ENCODE measurements at places on chromosomes 6 and 20.

GRCh38 chr6:125057392-125058246 lies 95.4 kb downstream of the RNF217 start:
- DNase-seq: no peak

- peak; percentile 62 for DNase-seq
Measured at GRCh38 chr6:158819213-158819976, at the start of gene EZR. Gene EZR, minus strand, starts transcription at chr6:158819368. Its CDS starts 1,275 bp downstream, at chr6:158818093.

DNA sequence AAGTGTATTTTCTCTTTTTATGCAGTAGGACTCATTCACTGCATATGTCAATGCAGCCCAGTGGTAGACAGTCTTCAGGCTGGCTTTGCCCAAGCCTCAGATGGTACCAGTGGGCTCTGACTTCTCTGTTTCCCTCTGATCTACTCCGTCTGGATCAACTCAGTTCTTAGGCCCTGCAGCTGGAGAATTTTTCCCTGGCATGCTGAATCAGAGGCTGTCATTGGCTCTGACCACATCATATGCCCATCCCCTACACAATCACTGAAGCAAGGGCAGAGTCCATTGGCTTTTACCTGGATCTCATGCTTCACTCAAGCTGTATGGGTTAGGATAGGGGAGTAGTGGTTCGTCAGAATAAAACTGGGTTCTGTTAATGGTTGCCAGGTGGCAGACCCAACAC lies 57.8 kb downstream of the KIZ start:
- DNase-seq: no peak

DNA sequence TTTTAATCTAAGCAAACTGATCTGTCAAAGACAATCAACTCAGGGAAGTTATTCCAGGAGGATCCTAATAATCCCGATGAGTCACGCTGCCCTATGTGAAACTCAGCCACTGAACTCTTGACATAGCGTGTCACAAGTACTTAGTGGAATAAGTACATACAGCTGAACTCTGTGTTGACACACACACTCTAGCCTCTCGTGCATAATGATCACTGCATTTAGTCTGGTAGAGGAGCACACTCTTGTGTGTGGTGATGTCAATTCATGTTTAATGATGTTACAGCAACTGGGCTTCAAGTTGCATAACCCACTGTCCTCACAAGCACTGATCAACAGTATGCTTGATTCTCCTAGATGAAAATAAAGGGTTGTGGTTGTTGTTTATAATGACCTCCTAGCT lies 148.3 kb downstream of the HACE1 start:
- DNase-seq: no peak

DNA sequence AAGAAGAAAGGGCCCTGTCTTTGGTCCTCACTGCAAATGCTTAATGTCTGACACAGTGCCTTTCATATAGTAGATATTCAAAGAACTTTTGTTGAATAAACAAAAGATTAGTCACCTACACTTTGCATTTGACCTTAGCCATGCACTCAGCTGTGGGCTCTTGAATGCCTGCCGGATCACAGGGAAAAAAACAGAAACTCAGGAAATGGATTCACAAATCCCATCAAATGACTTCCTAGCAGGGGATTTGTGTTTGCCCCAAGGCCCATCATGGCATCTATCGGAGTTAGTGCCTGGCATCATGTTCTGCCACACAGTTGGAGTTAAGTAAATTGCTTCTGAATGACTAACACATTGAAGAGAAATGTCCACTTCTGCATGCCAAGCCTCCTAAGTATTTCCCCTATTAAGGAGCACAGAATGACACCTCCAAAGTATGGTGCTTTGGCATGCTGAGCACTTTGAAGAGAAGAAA lies 72.3 kb upstream of the DST start:
- no peak for DNase-seq

GRCh38 chr20:35547329-35547728 lies 5.5 kb downstream of the ERGIC3 start:
- no peak for DNase-seq

DNA sequence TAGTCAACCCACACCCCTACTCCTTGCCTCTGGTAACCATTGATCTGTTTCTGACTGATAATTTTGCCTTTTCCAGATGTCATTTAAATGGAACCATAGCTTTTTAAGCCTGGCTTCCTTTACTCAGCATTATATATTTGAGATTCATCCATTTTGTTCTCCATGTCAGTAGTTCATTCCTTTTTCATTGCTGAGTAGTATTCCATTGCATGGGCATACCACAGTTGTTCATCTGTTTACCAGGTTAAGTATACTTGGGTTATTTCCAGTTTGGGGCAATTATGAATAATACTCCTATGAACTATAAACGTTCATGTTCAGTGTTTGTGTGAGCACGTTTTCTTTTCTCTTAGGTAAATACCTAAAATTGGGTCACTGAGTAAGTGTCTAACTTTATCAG lies 25.1 kb downstream of the FGD2 start:
- DNase-seq: no peak

GRCh38 chr20:60900618-60901017 lies 351.4 kb upstream of the CDH4 start:
- no peak for DNase-seq

- no peak for DNase-seq
Measured at GRCh38 chr6:77548190-77548589, 84.9 kb upstream of the HTR1B start.

DNA sequence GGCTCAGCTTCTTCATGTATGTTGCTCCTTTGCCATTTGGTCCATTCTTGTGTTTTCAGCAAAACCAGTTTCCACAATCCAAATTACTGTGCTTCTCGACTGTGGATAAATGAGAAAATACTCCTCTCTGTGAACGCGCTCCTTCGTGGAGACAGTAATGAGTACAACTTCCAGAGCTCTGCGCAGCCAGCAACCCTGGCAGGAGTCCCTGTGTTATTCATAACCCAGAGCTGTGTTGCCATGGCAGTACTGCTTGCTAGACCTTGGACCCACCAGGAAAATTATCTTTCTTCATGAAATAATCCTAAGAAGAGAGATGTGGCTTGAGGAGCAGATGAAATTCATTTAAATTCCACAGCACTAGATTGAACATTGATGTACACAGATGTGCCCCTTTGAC lies 73.7 kb downstream of the SLC22A3 start:
- DNase-seq: no peak

DNA sequence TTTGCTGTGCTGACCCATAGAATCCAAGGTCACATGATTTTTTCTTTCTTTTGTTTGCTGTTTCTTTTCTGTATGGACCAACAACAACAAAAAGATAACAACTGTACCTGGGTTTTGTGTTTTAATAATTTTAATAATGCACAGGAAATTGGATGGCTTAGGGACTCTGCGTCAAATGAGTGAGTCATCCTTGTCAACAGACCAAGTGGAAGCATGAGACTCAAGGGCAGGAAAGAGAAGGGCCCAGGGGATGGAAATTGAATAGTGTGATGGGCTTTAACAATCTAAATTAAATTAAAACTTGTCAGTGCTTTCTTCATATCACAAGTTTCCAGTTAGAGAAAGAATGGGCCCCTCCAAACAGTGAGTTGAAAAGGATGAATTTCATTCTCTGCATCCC lies 413.0 kb downstream of the PREX1 start:
- no peak for DNase-seq

- DNase-seq: no peak
Measured at GRCh38 chr6:6660339-6661045, 72.0 kb downstream of the LY86 start.

GRCh38 chr6:83461438-83461837 lies 30.6 kb upstream of the ME1 start:
- no peak for DNase-seq

DNA sequence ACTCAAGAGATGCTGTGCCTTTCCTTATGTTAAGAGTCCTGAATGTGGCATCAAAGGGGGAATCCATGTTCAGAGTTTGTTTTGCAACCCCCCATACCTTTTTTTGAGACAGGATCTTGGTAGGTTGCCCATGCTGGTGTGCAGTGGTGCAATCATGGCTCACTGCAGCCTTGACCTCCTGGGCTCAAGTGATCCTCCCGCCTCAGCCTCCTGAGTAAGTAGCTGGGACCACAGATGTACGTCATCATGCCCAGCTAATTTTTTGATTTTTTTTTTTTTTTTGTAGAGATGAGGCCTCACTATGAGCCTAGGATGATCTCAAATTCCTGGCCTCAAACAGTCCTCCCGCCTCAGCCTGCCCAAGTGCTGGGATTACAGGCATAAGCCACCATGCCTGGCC lies 16.5 kb downstream of the PTPRA start:
- no peak for DNase-seq

DNA sequence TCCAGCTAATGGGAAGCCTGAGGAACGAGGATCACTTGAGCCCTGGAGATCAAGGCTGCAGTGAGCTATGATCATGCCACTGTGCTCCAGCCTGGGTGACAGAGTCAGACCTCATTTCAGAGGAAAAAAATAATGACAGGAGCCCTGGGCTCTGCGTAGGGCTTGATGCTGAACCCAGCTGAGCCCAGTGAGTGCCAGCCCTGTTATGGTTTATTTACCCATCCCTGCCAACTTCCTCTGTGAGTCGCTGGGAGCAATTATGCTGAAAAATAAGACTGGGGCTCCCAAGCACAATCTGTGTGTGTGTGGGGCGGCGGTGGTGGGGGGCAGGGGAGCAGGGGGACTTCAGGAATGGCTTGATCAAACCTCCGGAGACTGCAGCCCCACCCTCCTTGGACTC lies 75.9 kb upstream of the PMEPA1 start:
- DNase-seq: no peak

GRCh38 chr6:145225500-145225899 lies 509.8 kb downstream of the EPM2A start:
- no peak for DNase-seq

GRCh38 chr6:6007366-6008088 lies 802 bp upstream of the NRN1 start:
- DNase-seq: no peak

- no peak for DNase-seq
Measured at GRCh38 chr20:46883892-46884291, 10.8 kb upstream of the EYA2 start.

DNA sequence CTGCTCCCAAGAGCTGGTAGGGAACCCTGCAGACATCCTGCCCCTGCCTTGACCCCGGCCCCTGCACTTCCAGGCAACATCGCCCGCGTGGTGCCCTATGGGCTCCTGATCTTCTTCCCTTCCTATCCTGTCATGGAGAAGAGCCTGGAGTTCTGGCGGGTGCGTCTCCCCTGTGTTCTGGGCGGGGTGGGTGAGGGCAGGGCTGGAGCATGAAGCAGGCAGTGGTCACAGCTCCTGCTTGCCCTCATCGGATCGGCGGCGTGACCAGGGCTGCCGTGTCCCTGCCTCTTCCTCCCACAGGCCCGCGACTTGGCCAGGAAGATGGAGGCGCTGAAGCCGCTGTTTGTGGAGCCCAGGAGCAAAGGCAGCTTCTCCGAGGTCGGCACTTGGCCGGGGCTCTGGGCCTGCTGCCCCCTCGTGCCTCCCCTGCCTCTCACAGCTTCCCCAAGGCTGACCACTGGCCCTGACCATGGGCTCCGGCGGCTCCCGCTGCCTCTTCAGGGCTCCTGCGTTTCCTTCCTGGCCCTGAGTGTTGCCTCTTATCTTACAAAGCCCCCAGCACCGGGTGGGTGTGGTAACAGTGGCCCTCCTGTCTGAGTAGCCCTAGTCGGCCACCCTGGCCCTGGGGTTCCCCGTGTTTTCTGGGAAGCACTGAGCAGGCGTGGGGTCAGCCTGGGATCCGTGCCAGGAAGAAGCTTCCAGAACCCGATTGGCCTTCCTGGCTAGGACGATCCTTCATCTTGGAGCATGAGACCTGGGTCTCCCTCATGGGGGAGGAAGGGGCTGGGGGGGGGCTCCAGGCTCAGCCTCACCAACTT lies 8.0 kb upstream of the TNFRSF6B start:
- no peak for DNase-seq

DNA sequence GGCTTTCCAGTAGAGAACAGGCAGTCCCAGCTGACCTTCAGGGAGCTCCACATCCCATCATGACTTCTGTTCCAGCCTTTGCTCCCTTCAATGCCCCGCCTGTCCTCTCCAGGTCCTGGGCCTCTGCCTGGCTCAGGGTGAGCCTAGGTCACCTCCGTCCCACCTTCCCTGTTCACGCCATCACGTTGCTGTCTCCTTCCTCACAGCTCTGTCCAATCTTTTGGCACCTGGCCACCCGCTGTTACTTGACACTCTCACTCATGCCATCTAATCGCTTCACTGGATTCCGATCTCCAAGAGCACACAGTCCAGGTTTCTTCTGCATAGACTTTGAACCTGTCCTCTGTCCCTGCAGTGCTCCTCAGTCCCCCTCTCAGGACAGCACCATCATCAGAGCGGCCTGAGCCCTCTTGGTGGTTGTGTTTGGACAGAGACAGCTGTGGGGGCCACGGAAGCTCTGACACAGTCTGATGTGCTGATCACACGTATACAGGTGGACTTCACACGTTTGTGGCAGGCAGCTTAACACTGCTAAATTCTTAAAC lies 34.7 kb upstream of the TIAM2 start:
- DNase-seq: no peak

DNA sequence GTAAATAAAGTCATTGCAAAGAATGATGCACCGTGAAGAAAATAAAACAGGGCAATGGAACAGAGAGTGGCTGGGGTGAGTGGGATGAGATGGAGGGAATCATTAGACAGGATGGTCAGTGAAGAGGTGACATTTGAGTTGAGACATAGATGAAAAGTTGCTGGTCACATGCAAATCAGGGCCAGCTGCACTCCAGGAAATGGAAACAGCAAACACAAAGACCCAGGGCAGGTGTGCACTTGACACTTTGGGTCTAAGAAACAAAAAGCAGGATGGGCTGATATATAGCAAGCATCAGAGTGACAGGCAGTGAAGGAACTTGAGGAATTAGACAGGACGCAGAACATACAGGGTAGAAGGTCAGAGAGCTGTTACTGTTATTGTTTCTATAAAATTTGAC lies 171.5 kb upstream of the RIPOR2 start:
- no peak for DNase-seq

- no peak for DNase-seq
Measured at GRCh38 chr6:158830736-158831135, 11.6 kb upstream of the EZR start.
